Effector CD8-positive, alpha-beta T cell (primary cell): ENCODE measurements at places on chromosomes 5 and 9.

DNA sequence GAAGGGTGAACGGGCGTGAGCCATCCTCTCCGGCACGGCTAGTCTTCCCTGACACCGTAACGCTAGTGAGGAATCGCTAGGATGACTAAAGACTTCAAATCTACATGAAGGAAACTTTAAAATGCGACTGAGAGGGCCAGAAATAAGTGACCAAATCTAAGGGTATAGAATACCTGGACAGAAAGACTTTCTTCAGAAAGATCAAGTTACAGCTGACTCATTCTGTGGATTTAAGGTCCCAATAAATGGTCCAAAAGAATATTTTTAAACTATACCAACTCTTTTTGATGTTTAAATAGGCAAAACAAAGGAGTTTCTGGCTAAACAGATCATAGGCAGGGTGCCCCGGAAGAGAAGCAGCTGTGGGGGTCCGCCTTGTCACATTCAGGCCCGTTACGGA is 38.9 kb upstream of the CEP72 start:
- no peak for DNase-seq

DNA sequence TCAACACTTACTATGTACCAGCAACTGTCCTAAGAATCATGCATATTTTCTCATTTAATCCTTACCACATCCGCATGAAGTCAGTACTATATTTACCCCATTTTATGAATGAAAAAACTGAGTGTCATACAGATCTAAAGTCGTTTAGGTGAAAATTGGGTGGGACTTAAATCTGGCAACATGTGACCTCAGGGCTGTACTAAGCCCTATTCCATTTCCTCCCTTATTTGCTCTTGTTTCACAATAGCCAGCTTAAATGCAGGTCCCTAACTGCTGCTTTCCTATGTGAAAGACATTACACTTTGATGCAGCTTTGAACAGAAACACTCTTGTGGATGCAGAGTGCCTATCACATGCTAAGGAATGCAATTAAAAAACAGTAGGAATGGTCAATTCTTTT is 2.5 kb upstream of the RAB14 start:
- no peak for DNase-seq

- no peak for DNase-seq
These were observed 55.0 kb upstream of the IER5L start for GRCh38 chr9:129232839-129233591.

GRCh38 chr9:136316896-136317676 is 10.3 kb upstream of the GPSM1 start:
- no peak for DNase-seq

DNA sequence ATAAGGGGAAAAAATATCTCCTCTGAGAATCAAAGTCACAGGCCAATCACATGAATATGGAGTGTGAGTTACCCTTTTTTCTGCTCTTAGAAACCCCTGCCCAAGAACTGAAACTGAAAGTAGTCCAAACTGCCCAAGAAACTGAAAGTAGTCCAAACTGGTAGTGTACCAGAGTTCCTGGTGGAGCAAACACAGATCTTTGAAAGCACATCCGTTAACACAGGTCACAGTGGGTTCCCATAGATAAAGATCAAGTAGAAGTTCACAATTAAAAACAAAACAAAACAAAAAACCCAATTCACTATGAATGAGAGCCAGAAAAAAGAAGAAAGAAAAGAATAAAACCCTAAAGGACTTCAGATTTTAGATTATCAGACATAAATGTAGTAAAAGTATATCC is 332.4 kb upstream of the EFNA5 start:
- no peak for DNase-seq

DNA sequence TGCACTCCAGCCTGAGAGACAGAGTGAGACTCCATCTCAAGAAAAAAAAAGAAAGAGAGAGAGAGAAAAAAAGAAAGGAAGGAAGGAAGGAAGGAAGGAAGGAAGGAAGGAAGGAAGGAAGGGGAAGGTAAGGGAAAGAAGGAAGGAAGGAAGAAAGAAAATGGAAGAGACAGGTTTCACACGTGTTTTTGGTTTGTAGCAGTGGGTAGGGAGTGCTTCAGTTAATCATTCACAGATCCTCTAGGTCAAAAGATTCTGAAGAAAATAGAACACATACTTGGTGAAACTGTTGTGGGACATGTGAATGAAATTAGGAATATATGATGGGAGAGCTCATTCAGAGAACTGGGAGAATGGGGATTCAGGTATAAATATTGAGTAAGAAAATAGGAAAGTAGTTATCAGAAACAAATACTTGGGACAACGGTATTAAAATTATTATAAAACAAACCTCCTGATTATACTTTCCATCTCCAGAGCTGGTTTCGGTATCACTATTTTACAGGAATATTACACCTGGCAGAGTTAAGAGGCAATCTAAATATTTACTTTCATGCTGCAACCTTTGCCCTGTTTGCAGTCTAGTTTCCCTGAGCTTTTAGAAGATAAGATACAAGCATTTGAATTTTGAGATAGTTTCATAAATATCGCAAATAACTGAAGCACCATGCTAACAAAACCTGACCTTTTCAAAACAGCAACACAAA is 37.2 kb downstream of the MARVELD2 start:
- DNase-seq, result no peak

DNA sequence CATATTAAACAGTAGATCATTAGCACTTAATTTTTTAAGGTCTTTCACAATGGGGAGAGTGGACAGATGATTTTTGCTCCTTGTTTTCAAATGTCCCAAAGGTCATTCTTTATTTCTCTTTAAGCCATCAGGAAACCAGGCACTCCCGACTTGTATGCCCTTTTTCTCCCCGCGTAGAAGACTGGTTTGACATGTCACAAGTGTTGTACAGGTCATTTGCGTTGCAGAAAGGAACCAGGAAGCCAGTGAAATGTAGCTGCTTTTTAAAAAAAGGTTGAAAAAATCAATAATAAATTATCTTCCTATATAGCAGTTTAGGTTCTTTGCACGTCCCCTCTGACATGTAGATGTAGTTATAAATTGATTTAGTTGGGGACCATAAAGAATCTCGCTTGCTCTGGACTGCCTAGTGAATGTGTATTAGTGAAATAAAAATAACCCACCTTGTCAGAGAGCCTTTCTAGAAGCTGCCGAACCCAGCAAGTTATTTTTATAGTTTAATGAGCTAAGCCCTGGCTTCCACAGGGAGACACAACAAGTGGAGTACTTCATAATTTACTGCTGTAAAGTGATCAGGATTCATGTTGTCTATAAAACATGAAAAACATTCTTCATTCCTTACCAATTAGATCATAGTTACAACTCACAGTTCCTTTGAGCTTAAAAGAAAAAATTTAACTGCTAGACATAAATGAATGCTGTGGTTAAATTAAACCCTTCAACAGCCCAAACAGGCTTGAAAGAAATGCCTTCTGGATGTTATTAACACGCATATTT is 404.6 kb downstream of the CSNK1G3 start:
- no peak for DNase-seq

GRCh38 chr5:43371821-43372220 is 40.4 kb downstream of the CCL28 start:
- no peak for DNase-seq

- DNase-seq, result no peak
These were observed 18.2 kb upstream of the STK32A start for GRCh38 chr5:147216552-147217154.

DNA sequence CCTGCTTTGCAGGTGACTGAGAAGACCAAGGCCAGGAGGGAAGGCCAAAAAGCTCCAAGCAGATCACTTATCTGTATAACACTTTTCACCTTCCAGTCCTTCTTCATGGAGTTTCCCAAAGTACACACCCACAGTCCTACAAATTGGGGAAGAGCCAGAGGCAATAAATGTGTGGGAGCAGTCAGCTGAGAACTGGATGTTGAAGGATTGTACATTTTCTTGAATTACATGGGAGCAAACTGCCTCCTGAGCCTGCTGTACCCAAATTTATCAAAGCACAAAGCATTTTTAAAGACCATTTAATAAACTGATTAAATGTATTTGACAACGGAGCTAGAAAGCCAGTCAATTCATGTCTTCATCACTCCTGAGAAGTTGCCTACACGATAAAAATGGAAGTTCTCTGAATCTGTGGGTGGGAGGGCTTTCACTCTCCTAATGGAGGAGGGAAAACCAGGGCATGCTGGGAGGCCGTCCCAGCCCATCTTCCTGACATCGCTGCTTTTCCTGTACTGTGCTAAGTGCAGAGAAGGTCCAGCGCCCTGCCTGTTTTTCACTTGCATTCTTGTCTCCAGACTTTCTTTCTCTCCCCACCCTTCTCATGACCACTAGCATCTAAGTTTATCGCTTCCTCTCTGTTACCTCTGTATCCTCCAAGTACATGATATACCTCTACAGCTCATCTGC is 79.0 kb downstream of the KCNIP1 start:
- DNase-seq, result no peak

GRCh38 chr5:127950707-127951391 is 132.7 kb upstream of the SLC12A2 start:
- DNase-seq, result no peak

DNA sequence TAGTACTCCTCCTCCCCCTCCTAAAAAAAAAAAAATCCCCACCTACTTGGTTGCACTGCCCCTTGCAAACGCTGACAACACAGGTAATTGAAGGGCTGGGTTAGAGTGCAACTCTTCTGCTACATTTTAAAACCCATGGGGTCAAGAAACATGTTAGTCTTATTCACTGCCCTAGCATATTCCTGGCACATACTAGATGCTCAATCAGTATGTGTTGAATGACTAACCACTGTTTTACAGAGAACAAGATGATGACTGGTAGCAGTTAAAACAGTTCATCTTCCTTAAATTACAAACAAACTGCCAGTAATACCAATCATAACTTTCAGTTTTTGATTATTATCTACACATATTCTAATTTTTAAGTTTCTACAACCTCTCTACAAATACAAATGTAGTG is 124.4 kb downstream of the NFIB start:
- no peak for DNase-seq

DNA sequence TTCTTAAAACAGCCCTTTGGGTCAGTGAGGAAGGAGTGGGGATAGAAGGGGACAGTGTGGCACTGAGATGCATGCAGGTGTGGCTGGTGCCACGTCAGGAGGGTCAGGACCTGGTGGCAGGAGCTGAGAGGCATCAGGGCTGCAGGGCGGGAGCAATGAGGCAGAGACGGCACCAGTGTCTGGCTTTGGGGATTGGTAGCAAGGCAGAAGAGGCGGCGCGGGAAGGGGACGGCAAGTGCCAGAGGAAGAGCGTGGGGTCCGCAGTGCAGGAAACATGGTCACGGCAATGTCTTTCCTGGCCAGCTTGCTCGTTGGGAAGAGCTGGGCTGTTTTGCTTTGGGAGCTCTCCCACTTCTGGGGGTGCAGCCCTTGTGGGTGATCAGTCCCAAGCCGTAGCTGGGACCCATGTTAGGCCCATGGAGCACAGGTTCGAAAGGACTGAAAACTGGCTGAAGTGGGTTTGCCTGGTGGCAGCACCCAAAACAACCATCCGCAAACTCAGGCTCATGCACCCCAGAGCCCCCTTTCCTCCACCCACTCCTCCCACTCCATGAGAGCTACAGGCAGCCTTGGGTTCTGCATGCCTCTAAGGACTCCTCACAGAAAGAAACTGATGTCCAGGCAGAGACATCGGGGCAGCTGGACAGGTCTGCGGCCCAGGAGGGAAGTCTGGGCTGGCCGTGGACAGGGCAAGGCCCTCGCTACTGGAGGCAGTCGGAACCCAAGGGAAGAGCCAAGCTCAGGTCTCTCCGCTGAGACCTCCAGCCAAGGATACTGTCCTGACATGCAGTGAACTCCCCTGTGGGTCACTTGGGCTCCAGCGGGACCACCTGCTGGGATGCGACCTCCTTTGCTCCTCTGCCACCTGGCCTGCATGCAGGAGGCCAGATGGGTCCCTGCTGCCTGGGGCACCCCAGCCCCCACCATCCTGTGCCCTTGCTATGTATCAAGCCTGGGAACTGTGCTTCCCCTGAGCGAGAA is 104.4 kb downstream of the ZNF354C start:
- DNase-seq, result no peak

- DNase-seq, result no peak
These were observed 65.1 kb downstream of the NREP start for GRCh38 chr5:111691914-111692313.

- DNase-seq, result no peak
These were observed 119.2 kb upstream of the BOD1 start for GRCh38 chr5:173735691-173736090.

DNA sequence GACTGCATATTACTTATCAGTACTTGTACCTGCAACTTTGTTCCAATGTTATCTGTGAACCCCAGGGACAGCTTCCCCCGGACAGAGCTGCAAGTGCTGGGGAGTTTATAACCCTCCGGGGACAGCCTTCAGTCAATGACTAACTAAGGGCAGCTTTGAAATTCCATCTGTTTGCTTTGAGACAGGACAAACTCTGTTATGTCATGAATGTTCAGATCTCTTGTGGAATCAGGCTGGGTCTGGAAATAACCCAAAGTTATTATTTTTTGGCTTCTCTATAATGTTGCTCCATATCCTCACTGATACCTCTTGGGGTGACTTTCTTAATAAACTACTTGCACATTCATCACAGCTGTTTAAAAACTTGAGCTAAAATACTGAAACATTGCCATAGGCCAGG is 617.5 kb upstream of the TLE4 start:
- no peak for DNase-seq

DNA sequence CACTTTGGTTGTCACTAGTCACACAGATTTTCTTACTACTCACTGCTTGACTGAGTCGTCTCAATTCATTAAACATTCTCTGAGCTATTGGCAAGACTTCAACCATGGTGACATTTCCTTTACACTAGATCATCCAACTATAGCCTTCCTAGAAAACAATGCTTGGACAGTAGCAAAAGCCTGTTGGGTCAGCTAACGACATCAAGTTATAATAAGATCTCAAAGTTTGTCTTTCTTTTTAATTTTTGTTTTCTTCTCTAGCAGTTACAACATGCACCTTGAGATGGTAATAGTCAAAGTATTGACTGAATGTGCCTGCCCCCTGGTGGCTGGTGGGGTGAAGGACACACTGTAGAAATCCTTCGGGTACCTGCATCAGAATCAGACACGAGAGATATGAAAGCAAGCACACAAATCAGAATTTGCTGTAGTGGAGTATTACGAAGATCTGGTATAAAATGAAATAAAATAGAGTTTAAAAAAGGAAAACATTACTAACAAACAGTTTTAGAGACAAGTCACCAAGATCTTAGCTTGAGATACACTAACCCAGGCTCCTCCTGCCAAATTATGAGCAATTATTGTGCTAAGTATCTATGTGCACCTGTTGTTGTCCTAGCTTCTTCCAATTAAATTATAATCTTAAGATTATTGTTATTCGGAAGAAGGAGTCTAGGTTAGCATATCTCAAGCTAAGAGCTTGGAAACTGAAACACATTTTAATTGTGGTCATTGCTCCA is 81.2 kb downstream of the ARL15 start:
- DNase-seq, result peak; percentile 55
